AG08396 (cell line): ENCODE measurements at places on chromosomes 2 and 18.
A peak's percentile ranks its signal among the peaks of the same experiment; 100 is the strongest.

DNA sequence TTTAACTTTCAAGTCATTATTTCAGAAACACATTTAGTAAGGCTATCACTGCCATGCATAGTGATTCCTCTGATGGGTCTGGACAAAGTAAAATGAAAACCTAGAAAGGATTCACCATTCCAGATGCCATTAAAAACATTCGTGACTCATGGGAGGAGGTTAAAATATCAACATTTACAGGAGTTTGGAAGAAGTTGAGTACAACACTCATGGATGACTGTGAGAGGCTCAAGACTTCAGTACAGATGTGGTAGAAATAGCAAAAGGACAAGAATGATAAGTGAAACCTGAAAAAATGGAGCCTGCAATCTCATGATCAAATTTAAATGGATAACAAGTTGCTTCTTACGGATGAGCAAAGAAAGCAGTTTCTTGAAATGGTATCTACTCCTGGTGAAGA, 5.8 kb upstream of the TWSG1 start:
- no peak for DNase-seq

DNA sequence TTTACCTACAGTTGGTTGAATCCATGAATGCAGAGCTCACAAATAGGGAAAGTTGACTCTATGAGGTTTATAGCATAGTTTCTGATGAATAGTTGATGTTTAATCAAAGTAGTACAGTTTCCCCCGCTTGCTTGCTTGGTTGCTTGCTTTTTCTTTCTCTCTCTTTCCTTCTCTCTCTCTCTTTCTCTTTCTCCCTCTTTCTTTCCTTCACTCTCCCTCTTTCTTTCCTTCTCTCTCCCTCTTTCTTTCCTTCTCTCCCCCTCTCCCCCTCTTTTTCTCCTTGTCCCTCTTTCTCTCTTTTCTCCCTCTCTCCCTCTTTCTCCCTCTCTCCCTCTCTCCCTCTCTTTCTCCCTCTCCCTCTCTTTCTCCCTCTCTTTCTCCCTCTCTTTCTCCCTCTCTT, 999.9 kb upstream of the CELF4 start:
- no peak for DNase-seq

- DNase-seq: no peak
Observed at GRCh38 chr2:234816056-234816455, 135.8 kb upstream of the SH3BP4 start.

DNA sequence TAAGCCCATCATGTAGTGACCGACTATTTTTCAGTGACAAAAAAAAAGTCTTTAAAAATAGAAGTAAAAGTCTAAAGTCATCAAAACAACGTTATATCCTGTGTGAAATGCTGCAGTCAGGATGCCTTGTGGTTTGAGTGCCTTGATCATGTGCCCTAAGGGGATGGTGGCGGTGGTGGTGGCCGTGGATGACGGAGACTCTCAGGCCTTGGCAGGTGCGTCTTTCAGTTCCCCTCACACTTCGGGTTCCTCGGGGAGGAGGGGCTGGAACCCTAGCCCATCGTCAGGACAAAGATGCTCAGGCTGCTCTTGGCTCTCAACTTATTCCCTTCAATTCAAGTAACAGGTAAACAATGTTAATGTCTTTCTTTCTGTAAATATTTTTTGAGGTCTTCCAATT, at the start of gene CD28:
CD28 (plus strand) TSS at position 237 of the 400 bp plus-strand sequence; CDS start at position 295, 58 bp downstream.
- DNase-seq: no peak

DNA sequence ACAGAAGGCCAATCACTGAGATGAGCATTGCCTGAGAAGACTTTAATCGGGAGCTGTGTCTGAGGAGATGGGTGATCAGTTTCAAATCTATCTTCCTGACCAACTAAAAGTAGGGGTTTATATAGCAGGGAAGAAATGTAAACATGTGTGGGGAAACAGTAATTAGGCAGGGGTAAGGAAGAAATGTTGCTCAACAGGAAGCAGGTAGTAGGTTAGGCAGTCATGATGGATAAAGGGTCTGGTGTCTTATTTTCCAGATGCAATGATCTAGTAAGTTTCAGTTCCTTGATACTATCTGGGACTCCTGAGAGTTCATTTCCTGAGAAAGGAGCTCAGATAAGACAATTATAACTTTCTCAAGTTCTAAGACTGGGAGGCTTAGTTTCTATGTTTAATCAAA, 33.8 kb upstream of the DNAJC10 start:
- no peak for DNase-seq

DNA sequence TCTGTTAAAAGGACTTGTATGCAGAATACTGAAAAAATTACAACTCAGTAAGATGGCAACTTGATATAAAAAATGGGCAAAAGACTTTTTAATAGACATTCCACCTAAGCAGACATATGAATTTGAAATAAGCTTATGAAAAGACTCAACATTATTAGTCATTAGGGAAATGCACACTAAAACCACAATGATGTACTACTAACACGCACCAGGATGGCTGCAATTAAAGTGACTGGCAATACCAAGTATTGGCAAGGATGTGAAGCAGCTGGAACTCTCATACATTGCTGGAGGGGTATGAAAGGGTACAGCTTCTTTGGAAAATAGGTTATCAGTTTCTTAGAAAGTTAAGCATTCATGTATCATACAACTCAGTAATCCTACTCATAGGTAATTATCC, 3.2 kb upstream of the ENOSF1 start:
- DNase-seq: peak; percentile 56

- DNase-seq: no peak
Observed at GRCh38 chr18:49970319-49970718, 157.0 kb upstream of the ACAA2 start.
